Motor neuron (in vitro differentiated cells): ENCODE measurements at places on chromosomes 7 and 10. TPM values are rescaled to one million over a fixed set of nuclear protein-coding genes. Genes with fewer than 3 reads are reported as not detected.
A peak's percentile ranks its signal among the peaks of the same experiment; 100 is the strongest.

GRCh38 chr7:47369736-47370135 is 212.2 kb downstream of the TNS3 start:
- no peak for ATAC-seq

DNA sequence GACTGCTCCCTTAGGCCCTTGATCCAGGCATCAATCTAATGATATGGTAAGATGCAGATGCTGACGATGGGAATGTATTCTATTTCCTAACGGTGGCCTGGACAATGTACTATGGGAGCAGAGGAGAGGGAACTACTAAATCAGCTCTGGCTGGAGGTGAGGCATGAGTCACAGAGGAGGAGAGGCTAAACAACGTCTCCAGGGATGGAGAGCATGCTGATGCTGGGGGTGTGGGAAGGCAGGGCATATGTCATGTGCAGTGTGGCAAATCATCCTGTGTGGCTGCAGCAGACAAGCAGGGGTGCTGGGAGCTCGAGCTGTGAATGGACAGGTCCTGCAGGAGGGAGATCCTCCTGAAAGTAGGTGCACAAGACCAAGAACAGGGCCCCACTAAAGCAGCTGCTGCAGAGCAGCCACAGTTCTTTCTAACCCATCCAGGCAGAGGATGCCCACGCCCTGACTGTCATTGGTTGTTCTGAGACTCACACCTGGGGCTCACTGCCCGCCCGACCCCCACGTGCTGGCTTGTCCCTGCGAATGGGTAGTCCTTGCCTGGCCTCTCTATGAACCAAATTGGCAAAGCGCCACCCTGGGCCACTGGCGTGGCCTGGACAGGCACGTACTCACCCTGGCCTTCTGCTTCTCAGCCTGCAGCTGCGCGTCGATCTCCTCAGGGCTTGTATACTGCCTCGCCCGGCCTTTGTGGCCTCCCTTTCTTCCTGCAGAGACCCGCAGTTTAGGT is 4.0 kb downstream of the PDAP1 start:
- ATAC-seq = no peak

DNA sequence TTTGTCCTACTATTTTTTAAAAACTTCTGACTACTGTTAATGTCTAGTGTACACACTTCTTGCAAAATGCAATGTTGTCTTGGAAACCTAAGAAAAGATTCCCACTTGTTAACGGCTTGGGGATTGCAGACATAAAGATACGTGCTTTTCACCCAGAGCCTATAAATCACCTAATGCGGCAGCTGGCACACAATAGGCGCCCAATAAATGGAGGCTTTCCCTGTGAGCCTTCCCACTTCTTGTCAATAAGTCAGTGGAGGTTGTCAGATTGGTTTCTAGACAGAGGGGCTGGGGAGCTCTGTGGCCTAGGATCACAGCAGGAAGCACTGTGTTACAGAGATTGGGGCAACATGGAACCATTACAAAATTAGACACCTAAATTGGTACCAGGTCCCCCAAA is 74.7 kb downstream of the VSTM4 start:
- ATAC-seq = no peak

GRCh38 chr7:159117366-159118196 is 27.1 kb downstream of the VIPR2 start:
- peak; percentile 52 for ATAC-seq

DNA sequence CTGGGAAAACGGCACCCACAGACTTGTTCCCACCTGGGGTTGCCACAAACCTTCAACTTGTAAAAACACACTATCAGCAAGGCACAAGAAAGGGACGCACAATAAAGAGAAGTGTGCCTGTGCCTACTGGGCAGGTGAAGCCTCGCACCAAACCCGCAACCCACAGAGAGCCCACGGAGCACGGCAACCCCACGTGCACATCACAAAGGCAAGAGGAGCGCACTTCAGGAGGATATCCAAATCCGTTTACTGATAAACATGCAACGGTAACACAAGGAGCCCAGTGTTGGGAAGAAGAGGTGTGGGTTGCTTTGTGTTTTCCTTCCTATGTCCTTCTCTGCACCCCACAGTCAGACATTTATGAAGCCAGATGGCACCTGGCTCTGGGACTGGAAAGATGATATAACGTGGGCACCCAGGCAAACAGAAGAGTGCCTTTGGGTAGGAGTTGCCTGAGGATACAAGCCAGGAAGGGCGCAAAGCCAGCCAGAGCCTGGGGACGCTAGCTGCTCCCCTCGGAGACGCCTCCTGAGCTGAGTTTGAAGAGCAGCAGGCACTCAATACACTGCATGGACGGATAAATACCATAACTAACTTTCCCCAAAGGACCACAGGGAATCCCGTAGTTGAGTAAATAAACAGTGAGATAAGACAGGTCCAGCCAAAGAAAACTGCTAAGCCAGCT is 41.6 kb downstream of the TCERG1L start:
- ATAC-seq = no peak

DNA sequence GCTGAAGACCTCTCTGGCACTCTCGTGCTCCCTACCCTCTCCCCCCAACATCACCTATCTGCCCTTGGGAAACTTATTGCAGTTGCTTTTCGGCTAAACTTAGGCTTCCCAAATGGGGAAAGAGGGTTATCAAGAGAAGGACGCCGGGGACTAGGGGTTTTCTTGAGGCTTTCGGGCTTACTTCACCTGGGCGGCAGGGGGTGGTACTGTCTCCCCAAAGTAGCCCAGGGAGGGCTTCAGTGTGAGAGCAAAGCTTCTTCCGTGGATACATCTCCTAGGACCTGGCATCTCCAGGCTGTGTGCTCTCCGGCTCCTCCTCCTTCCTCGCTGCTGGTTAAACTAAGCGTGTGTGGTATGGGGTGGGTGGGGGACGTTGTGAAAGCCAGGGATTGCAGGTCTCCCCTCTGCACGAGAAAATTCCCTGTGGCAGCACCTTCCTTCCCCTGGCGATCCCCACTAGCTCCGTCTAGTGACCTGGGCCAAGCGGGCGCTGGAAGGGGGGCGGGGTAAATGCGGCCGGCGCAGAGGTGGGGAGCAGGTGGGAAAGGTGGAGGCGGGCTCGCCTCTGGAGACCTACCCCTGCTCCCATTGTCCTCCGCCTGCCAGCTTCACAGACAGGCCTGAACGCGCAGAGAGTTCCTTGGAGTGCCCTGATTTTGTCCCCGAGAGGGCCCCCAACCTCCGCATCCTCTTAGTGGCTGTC is 1.1 kb downstream of the PLXDC2 start:
- peak; percentile 13 for ATAC-seq

- ATAC-seq = no peak
Observed at GRCh38 chr7:26681819-26682418, 182.5 kb downstream of the SKAP2 start.

GRCh38 chr7:112120696-112121217 is 85.4 kb downstream of the DOCK4 start:
- no peak for ATAC-seq

- ATAC-seq = no peak
Observed at GRCh38 chr10:119680050-119680449, 28.9 kb downstream of the BAG3 start.

- no peak for ATAC-seq
Observed at GRCh38 chr7:131945957-131946544, 389.6 kb upstream of the PODXL start.

GRCh38 chr7:140981951-140982350 is 32.8 kb downstream of the MRPS33 start:
- no peak for ATAC-seq

- no peak for ATAC-seq
Observed at GRCh38 chr7:111710839-111711380, 148.6 kb upstream of the IMMP2L start.

GRCh38 chr10:78763651-78764395 is 304.9 kb upstream of the ZMIZ1 start:
- ATAC-seq = peak; percentile 87

- peak; percentile 96 for ATAC-seq
Observed at GRCh38 chr10:88553116-88553752, 29.9 kb downstream of the RNLS start.

DNA sequence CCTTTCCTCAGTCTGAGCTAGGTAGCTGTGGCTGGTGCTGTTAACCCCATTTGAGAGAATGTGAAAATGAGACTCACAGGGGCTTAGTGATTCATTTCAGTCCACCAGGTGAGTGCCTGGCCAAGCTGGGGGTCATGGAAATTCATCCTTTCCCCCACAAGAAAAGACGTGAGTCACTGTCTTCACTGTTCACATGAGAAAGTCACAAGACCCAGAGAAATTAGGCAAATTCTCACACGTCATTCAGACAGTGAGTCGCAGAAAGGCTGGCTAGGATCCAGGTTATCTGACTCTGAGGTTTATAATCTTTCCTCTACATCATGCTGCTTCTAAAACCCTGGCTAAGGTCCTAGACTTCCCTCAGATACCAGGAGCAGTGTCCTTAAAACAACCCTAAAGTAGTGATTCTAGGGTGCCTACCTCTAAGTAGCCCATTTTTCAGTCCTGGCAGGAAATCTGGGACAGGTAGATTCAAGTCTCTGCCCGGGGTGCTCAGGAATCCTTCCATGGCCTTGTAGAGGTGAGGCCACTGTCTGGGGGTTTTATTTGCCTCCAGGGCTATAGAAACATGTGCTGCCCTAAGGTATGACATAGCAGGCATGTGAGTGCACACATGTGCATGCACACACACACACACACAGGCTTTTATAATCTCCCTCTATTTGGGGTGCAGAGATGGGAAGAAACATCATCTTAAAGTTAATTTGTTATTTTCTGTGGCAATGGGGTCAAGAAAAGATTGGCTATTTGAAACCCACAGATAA is 427.9 kb upstream of the CELF2 start:
- ATAC-seq = peak; percentile 49

DNA sequence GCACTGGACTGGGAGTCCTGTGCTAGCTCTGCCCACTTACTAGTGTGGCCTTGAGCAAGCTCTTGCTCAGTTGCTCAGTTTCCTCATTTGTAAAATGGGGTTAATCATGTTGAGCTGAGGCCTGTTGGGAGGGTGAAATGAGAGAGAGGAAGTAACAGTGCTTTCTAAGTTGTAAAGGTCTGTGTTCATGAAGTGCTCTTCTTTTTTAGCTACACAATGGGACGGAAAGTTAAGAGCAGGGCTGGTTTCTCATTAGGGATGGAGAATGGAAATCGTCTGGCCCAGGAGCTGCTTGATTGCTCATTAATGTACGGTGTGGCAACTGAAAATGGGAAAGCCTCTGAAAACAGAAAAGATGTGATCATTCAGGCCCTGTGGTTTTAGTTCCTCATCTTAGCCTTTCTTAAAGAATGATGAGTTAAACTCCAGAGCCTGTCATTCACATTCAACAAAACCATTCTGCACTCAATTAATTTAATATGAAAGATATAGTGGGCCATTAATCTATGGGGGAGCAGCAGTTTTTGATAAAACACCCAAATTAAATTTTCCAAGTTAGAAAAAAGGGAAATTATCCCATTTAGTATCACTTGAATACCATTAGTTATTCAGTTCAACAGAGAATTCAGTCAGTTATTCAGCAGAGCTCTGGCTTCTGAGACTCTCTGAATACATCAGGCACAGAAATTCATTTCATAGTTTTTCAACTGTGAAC is 60.5 kb downstream of the SH2D4B start:
- ATAC-seq = no peak

GRCh38 chr7:22386865-22387264 is 29.9 kb upstream of the RAPGEF5 start:
- no peak for ATAC-seq

Gene PLEKHA1
- total RNA-seq = 27.1 and 29.3 TPM in 2 replicates

Gene BMI1
- total RNA-seq = 37.3 and 45.6 TPM in 2 replicates

Gene MSMB
- total RNA-seq = not detected in 2 replicates

Gene AKR1E2
- total RNA-seq = 4.0 and 7.2 TPM in 2 replicates

Gene LEP
- total RNA-seq = under 0.01 and 0.25 TPM in 2 replicates

Gene PRKG1
- 6.9 and 21.5 TPM in 2 replicates for total RNA-seq

Gene CALU
- 67.0 and 73.0 TPM in 2 replicates for total RNA-seq

Gene TEX36
- not detected in 2 replicates for total RNA-seq

Gene CARD11
- total RNA-seq = 0.08 and 0.09 TPM in 2 replicates
